Stimulated activated CD8-positive, alpha-beta memory T cell treated with anti-CD3 and anti-CD28 coated beads, Interleukin-15, amount 100 ng/mL, for 1 hour (primary cell): ENCODE measurements at places on chromosomes 6 and 20.

DNA sequence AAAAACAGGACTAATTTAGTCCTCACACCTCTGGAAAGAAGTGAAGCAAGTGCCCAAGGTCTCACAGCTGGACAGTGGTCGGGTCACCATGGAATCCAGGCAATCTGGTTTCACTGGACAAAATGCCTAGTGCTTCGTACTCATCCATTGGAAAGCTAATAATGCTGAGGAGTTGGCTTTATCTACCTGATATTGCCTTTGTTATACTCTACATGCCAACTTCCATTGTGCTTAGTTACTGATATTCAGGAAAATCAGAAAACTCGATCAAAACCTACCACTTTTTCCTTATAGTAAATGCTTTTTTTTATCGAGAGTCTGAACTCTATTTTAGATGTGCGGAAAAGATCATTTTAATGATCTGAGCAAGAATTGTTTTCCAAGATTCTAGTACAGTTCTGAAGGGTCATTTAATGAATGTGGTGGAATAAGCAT lies 966 bp downstream of the CFAP206 start:
- no peak for DNase-seq

DNA sequence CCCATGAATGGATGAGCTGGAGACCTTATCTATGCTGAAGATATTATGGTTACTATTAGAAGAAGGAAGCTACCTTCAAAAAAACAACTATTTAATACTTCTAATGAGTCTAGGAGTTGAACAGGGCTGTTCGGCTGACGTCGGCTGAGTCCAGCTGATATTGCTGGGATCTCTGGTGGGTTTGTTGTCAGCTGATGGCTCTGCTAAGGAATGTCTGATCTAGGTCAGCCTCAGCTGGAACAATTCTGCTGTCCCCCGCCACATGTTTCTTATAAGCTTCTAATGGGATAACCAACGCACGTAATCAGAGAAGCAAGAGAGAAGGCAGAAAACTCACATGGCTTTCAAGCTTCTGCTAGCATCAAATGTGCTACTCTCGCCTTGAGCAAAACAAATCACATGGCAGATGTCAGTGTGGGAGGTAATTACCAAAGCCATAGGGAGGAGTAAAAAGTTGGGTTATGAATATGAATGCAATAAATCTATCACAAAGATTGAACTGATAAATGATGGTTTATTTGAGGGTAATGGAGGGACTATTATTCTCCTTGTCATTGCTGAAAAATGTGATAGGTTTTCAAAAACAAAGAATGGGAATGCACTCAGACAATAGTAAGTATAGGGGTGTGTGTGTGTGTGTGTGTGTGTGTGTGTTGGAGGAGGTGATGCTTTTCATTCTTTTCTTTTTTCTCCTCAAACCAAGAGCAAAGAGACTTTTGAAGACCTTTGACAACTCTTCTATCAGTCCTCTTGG lies 71.5 kb downstream of the BTBD3 start:
- no peak for DNase-seq

- no peak for DNase-seq
Measured at GRCh38 chr6:109693111-109693510, 2.0 kb downstream of the FIG4 start.

GRCh38 chr6:22325481-22325880 lies 28.6 kb upstream of the PRL start:
- no peak for DNase-seq

DNA sequence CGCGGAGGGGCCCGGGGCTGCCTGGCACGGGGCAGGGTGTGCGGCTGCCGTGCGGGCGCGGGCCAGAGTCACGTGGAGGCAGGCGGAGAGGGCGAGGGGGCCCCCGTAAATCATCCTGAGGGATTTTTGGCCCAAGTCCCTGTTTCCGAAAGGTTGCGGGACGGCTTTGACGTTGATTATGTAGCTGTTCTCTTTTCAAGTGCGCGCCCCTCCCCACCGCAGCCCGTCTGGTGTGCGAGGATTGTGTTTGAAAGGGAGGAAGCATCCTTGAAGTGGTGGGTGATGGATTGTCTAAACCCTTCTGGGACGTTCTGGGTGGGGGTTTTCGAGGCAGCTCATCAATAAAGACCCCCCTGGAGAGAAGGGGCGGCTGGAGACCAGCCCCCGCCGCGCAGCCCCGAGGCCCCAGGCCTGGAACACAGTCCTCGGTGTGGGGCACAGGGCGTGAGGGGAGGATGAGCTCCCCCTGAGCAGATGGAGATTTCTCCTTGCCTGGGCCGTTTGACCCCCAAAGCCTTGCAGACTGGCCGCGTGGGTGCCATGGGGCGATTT lies 7.0 kb upstream of the FOXF2 start:
- no peak for DNase-seq

- no peak for DNase-seq
Measured at GRCh38 chr6:165376100-165376499, 66.7 kb upstream of the C6orf118 start.

GRCh38 chr6:57342148-57342669 lies 24.8 kb downstream of the PRIM2 start:
- DNase-seq = no peak

GRCh38 chr6:152248980-152249379 lies 388.2 kb downstream of the SYNE1 start:
- DNase-seq = no peak

- no peak for DNase-seq
Measured at GRCh38 chr6:154122195-154122925, 83.3 kb downstream of the OPRM1 start.
